ENCODE measurements at places on chromosomes 3 and 15. TPM values are rescaled to one million over a fixed set of nuclear protein-coding genes. Genes with fewer than 3 reads are reported as not detected.

RHOA gene
- total RNA-seq: 808 TPM

DNA sequence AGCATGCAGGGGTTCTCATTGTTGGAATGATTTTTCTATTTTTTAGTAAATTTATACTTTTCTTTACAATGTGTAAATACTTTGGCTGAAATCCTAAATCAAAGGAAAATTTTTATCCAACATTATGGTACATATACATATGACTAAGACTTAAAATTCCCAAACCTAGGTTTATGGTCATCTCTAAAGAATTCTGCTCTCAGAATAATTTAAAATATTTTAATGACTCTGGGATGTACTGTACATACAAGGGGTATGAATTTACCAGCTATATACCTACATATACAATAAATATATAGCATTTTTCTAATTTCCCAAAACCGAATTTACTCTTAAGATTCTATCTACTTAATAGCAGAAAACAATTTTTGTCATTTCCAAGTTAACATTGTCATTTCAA is 137.9 kb upstream of the POU1F1 start:
- no peak for DNase-seq

DNA sequence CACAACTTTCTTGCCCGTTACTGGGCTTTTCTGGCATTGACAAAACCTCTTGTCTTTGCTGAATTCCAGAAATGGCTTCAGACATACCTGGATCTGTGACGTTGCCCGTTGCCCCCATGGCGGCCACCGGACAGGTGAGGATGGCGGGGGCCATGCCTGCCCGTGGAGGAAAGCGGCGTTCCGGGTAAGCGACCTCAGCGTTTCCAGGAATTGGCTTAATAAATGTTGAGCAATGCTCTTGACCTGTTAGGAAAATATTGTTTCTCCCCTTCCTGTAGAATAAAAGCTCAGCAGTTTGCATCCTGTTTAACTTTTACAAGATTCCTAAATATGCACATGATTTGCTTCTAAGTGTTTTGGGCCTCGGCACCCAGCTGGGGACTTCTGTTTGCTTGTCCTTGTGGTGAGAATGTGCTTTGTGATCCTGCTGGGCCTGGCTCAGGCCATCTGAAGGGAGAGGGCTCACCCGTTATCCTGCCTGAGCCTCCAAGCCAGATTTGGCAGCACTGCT is 46.7 kb downstream of the ARNT2 start:
- DNase-seq: no peak

SPATA12 gene
- total RNA-seq: 0.19 TPM

GRCh38 chr3:155178810-155179436 is 98.8 kb downstream of the MME start:
- DNase-seq: no peak

- no peak for DNase-seq
These were observed 174.9 kb downstream of the NSMCE3 start for GRCh38 chr15:29094711-29095110.

GRCh38 chr3:114404590-114404989 is 110.8 kb downstream of the TIGIT start:
- no peak for DNase-seq

DNA sequence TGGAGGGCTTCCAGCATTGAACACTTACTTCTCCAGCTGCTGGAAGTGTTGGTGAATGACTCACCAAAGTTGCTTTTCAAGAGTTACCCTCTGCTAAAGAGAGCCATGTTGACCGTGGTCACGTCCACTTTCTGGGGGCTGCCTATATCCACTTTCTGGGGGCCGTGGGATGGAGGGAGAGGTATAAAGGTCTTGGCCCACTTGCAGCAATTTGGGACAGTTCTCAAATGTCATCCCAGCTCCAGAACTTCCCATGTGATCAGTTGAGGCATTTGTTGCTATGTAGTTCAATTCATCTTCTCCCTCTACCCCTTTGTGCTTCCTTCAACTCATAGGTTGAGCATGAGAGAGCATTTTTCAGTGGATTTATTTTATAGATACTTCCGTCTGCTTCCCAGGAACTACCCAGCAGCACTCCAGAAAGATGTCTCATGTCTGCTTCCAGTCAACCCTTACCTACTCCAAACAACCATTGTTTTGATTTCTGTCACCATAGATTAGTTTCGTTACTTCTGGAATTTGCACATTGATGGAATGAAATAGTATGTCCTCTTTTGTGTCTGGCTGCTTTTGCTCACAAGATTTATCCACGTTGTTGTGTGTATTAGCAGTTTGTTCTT is 130.6 kb downstream of the TCF12 start:
- DNase-seq: peak; percentile 29

ADGRG7 gene
- total RNA-seq: not detected

IFRD2 gene
- total RNA-seq: 99.0 TPM

- DNase-seq: no peak
These were observed 132.3 kb downstream of the GABRB3 start for GRCh38 chr15:26640601-26641000.

LXN gene
- not detected for total RNA-seq

- DNase-seq: peak; percentile 48
These were observed 736 bp downstream of the IREB2 start for GRCh38 chr15:78438619-78439285.

Measured in myocyte (in vitro differentiated cells).